ENCODE measurements at places on chromosomes 12 and 14.

GRCh38 chr12:22477894-22478287 is 66.5 kb downstream of the C2CD5 start:
- DNase-seq = no peak

GRCh38 chr14:103070971-103071542 is 13.0 kb upstream of the LBHD2 start:
- no peak for DNase-seq

DNA sequence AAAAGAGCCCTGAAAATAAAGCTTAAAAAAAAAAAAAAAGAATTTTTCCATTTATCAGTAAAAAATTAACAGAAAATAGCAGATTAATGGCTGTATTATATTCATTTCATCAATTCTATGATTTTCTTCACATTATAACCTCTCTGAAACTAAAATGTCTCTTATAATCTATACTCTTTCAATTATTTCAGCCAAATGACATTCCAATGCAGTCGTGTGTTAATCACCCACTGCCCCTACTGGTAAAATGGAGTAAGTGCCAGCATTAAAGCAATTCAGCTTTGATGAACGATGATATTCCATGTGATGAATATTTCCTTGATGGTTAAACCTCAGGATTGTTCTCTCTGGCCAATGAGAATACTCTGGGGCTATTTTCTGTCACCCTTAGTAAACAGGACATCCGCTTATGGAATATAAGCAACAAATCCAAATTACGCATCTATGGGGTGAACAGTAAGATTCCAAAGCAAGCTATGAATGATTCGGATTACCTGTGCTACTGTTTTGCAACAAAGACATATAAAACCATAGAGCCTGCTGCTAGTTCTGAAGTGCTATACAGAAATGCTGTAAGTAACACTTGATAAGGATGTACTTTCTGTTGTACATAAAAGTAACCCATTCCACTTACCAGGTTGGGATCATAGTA is 20.3 kb upstream of the SYCP3 start:
- no peak for DNase-seq

DNA sequence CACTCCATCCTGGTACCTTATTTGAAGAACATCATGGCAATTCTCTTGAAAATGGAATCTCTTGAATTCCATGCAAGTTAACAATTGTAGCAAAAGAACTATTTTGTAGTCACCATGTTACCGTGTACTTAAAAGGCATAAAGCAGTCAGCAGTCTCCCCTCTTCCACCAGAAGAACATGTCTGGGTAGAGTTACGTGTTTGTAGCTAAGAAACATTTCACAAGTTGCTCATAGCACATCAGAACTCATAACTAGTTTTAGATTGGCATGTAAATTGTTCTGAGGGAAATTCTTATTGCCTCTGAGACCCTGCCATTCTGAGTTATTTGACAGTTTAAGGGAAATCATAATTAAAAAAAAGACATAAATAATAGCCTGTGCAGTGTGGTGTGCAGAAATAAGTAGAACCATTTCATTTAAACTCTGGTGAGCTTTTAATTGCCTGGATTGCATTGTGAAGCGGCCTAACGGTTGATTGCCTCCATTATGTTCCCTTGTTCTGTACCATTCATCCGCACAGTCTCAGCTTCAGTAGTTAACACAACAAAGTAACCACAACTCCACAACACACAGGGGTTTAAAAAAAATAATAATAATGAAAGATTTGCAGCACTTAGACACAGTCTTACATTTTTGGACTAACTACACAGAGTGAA is 2.6 kb downstream of the LMO3 start:
- DNase-seq = no peak

GRCh38 chr12:9926876-9927275 is 5.3 kb downstream of the CLEC2A start:
- no peak for DNase-seq

- DNase-seq = no peak
Measured at GRCh38 chr12:42128327-42128726, 16.3 kb downstream of the GXYLT1 start.

- no peak for DNase-seq
Measured at GRCh38 chr14:91089958-91090535, 23.8 kb upstream of the DGLUCY start.

- DNase-seq = no peak
Measured at GRCh38 chr12:127619869-127620734, 646.9 kb upstream of the TMEM132C start.

- DNase-seq = no peak
Measured at GRCh38 chr12:120047072-120047471, 58.0 kb downstream of the BICDL1 start.

- DNase-seq = no peak
Measured at GRCh38 chr12:121468499-121468801, 68.5 kb downstream of the RNF34 start.

DNA sequence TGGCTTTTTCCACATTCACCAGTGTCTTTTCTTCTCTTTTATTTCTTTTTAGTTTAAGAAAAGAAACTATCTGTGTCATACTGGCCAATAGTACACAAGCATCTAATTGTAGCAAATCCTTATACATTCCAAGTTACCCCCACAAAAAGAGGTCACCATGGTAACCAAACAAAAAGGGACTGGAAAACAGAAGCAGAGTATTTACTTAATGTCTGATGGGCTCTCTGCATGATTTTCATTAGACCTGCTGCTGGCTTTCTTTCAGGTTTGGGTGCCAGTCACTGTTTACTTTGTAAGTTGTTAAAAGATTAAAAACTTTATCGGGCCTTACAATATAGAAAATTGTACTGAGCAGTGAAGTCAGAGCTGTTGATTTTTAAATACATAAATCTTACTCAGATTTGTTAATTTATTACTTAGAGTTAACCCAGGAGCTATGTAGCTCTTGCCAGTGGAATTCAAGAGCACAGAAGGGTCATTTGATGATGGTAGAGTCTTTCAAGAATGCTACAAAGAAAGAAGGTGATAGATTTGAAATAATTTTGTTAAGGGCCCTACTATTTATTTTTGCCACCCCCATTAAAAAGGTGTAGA is 123.9 kb downstream of the BRMS1L start:
- DNase-seq = no peak

DNA sequence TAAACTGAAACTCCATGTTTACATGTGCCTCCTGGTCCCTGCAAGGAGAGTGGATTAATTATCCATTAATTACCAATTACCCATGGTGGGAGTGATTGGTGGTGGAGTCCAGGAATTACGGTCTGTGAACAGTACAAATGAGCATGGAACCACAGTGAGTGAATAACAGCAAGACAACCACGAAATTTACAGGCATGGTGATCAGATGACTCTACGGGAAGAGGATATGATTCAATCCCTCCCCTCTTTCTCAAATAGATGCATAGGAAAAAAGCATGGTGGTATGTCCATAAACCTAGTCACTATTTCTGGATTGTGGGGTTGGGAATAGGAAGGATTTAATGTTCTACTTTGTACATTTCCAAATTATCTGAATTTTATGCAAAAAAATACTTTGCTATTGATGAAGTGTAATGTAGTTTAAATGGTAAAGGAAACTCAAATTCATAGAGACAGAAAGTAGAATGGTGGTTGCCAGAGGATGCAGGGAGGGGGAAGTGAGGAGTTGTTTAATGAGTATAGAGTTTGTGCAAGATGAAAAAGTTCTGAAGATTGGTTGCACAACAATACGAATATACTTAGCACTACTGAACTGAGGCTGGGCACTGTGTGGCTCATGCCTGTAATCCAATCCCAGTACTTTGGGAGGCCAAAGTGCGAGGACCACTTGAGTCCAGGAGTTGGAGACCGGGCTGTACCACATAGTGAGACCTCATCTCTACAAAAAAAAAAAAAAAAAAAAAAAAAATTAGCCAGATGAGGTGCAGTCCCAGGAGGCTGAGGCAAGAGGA is 41.2 kb upstream of the C12orf75 start:
- DNase-seq = no peak
